Endothelial cell (in vitro differentiated cells): ENCODE measurements at places on chromosomes 5 and 9.

DNA sequence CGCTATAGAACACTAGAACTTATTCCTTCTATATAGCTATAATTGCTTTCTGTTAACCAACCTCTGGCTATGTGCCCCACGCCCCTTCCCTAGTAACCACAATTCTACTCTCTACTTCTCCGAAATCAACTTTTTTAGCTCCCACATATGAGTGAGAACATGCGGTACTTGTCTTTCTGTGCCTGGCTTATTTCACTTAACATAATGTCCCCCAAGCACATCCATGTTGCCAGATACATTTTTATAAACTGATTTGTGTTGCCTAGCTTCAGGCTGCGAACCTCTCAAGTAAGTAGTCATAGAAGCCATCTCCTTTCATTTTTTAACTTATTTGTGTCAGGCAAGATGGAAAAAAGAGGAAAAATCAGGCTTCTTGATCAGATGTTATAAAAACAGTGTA, 249.5 kb downstream of the TMEM167A start:
- DNase-seq, result no peak

DNA sequence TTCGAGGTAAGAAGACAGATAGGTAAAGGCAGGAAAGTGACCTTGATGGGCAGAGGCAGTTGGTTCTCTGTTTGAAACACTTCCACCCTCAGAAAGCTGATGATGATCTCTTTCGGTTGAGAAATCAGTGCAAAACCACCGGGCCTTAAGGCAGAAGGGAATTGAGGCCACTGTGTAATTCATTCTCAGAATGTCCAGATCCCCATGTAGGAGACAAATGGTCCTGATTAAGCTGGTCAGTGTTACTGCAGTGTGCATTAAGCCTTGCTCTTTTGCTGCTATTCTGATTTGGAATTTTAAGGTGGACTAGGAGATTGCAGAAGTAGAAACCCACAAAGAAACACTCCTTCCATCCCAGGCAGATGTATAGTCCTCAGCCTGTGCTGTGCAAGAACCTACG, 255.2 kb downstream of the ARHGAP26 start:
- DNase-seq, result no peak

DNA sequence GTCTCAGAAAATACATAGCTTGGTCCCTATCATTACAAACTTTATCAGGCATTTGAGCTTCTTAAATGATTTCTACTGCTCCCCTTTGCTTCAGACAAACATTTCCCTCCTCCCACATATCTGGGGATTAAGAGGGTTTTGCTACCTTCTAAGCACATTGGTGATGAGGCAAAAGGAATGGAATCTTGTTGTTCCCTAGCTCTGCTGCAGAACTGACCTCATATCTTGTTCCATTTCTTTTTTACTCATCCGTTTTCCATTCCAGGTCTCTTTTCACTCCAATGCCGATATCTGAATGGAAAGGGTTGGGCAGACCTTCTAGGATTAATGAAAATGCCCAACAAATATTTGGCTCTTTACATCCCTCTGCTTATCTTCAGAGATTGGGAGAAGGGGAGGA, 444.6 kb downstream of the ZNF608 start:
- no peak for DNase-seq

DNA sequence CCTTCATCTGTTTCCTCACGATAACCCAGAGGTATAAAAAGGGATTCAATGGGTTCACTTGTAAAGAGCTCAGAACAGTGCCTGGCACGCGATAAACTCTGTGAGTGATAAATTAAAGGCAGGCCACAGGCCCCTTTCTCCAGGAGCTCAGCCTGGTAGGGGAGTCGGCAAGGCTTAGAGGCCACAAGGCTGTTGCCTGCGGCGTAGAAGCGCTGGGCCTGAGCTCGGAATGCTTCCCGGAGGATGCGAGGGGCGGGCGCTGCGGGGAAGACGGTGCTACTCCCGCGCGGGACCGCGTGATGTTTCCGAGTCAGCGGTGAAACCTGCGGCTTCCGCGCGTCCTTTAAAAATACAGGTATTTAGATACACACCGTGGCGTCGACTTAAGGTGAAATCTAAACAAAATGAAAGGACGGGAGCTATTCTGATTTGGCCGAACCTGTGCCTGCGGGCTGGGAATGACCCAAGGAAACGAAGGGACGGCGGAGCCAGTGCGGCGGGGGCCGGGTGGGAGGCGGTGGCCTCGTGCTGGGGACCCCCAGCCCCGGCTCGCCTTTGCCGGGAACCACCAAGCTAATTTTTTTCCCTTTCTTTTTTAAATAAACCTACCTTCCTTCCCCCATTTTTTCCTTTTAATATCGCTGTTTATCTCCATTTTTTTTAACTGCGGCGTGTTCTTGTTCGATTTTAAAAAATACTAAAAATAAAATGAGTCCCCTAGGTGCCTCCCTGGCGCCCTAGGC, 6.2 kb downstream of the NKX2-5 start:
- no peak for DNase-seq

GRCh38 chr5:37808945-37809344, 30.9 kb downstream of the GDNF start:
- DNase-seq, result no peak

- no peak for DNase-seq
Measured at GRCh38 chr5:73654819-73655318, 28.9 kb downstream of the ARHGEF28 start.

GRCh38 chr9:35839926-35840325, 10.9 kb downstream of the TMEM8B start:
- no peak for DNase-seq

DNA sequence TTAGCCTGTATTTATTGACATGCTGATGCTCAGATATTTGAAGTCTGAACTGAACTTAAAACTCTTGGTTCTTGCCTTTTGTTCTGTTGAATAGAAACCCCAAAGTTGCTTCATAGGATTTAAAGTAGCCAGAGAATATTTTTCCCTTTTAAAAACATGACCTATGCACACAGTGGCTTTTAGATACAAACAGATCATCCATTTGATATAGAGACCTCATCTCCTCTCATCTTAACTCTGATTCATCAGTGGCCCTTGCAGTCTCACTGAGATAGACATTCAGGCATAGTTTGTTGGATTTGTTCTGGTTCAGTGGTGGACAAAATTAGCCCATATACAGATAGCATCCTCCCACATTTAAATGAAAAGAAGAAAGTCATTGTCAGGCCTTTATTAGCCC, 43.5 kb upstream of the PJA2 start:
- no peak for DNase-seq

DNA sequence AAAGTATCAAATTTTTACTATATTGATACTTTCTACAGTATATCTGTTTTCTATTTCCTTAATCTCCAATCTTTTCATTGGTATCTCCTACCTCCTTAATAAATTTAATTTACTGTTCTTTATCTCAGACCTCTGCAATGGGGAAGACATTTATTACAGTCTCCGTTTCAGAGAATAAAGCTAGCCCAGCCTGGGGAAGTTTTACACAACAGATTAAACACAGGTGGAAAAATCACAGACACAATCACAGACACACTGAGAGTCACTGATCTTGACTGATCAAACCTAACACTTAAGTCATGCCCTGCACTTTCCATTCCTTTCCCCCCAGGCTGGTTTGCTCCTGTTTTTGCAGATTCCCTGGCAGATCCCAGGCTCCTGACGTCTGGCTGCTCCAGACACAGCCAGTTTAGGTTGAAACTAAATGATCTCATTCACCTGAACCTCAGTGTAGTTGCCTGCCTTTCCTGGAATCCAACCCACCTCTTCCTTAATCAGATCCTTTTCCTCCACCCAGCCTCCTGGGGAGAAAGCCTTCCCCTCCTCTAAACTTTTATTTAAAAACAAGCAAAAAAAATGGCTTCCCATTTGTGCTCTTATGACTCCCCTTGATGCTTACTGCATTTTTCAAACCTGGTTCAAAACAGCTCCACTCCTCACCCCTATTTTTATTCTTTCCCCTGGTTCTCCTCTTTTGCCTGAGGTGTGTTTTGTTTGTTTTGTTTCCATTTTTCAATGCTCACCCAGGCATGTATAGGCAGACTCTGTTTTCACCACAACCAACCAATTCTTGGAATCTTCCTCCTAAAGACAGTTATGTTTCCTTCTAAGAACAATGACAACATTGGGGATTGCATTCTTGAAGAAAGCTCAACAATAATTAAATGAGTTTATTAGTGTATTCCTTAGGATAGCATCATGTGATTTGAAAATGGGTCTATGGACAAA, 29.5 kb upstream of the OSMR start:
- DNase-seq, result no peak

GRCh38 chr5:170151097-170151831, 45.6 kb downstream of the FOXI1 start:
- no peak for DNase-seq

- no peak for DNase-seq
Measured at GRCh38 chr9:98225015-98225442, 30.4 kb downstream of the TBC1D2 start.

GRCh38 chr5:92703976-92704375, 877.0 kb downstream of the NR2F1-AS1 start:
- DNase-seq, result no peak

- no peak for DNase-seq
Measured at GRCh38 chr9:106941916-106942315, 79.0 kb downstream of the ZNF462 start.

- no peak for DNase-seq
Measured at GRCh38 chr9:82104252-82104651, 115.7 kb downstream of the SPATA31D1 start.

GRCh38 chr5:114097570-114097969, 264.3 kb upstream of the KCNN2 start:
- no peak for DNase-seq

DNA sequence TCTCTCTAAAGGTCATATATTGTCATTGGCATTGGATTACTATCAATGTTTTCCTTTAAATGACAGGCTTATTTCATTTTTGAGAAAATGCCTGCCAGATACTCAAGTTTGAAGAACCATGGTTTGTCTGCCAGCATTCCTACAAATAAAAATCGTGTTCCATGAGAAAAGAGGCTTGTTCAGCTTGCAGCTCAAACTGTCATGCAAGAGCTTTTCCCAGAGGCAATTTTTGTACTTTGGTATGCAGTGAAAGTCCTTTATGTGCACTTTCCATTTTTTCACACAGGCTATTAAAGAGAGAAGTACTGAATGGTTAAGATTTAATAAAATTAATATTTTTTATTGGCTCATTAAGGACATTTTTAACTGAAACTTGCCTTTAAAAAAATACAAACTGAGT, 110.4 kb downstream of the FBXO4 start:
- DNase-seq, result no peak

DNA sequence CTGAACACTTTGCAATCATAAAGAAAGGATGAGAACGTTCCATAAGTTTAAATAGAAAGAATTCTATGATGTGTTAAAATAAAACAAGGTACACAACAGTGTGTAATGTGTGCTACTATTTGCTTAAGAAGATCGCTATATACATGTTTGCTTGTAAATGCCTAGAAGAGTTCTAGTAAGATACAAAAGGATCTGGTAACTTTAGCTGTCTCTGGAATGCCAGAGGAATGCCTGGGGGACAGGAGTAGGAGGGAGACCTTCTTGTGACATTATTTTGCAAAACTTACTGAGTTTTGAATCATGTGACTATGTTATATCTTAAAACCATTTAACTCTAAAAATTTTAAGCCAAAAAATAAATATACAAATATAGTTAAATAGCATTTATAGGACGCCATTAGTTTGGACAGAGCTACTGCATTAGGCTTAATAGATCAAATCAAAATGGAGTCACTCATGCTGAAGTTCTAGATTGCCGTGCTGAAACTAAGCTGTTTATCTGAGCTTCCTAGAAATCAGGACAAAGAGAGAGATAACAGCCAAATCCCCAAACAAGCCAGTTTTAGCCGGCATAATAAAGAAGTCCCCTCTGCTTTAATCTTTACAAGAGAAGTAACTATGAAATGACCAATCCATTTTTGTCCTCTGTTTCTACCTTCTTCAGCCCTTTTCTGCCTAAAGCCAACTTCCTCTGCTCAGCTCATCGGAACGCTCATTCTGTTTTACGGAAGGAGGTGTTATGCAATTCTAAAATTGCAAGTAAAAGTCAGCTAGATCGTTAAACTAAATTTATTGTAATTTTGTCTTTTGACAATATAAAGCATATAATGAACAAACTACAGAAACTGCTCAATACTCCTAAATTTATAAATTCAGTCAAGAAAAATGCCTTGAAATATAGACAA, 44.8 kb downstream of the LIX1 start:
- DNase-seq, result no peak

GRCh38 chr9:100581661-100582060, 3.8 kb downstream of the CAVIN4 start:
- DNase-seq, result no peak

GRCh38 chr9:91502475-91502874, 78.8 kb upstream of the NFIL3 start:
- no peak for DNase-seq

DNA sequence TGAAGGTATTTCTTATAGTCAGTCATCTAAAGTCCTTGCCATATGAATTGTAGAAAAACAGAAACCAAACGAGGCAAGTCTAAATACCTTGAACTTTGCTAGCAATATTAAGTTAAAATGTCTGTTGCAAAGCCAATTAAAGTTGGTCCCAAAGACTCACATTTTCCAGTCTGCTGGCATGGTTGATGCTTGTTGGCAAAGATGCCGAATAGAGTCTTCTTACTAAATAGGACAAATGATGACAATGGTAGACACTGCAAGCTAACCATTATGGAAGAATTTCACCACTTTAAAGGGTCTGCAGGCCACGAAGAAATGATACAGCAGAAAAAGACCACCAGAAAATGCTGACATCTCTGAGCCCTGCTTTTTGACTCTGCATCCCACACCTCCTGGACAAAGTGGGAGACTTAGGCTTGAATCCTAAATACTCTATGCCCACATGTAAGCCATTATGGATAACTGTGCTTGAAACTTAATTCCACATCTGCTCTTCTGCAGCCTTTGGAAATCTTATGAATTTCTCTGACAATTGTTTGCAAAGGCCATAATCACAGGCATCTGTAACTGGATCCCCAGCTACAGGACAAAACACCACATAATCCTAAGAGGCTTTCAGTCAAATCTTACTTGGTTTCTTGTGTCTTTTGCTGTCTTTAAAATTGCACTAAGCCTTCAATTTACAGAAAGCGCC, 61.3 kb downstream of the LHFPL2 start:
- no peak for DNase-seq

DNA sequence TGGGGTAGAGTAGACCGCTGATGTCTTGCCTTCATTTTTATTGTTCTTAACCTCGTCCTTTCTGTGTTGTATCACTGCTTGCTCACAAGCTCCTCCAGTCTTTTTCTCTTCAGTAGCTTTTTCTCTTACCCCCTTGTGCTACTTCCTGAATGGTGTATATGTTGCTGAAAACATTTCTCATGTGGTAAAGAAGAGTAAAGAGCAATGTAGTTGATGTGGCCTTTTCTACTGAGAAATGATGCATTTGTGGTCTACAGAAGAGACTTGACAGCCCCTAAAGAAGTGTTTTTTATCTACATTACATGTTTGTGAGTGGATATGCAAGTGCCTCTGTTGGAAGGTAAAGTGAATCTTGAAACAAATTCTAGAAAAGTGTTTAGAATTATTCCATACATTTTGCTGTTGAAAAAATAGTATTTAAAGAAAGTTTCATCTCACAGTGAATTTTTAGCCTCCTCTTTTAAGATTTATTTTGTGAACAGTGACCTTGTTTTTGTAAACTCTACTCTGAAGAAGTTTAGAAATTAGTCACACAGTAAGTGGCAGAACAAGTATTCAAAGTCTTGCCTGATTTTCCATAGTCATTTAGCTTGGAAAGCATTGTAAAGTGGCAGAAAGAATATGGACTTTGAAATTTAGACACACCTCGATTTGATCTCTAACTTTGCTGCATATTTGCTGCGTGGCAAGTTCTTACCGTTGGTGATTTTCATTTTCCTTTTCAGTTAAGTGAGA, 17.4 kb downstream of the CDC42SE2 start:
- DNase-seq, result no peak
